CD4-positive, alpha-beta T cell treated with Interferon alpha-2 for 1 hour (primary cell): ENCODE measurements at places on chromosomes 6 and 20.

- DNase-seq = no peak
These were observed 892 bp downstream of the REPS1 start for GRCh38 chr6:138987080-138987642.

DNA sequence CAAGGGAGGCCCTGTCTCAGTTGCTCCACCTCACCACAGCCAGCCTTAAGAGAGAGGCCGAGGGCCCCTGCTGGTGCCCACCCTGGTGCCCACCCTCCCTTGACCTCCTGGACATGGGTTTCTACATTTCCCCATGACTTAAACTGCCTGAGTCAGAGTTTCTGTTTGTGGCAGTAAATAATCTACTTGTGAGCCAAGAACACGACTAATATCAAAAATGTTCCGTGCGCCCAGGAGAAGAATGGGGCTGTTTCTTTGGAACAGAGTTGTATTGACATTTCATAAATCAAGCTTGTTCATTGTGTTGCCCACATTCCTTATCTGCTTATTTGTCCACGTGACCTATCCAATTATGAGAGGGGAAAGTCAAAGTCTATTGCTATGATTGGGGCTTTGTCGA, 143.5 kb downstream of the ANKRD60 start:
- DNase-seq = no peak

DNA sequence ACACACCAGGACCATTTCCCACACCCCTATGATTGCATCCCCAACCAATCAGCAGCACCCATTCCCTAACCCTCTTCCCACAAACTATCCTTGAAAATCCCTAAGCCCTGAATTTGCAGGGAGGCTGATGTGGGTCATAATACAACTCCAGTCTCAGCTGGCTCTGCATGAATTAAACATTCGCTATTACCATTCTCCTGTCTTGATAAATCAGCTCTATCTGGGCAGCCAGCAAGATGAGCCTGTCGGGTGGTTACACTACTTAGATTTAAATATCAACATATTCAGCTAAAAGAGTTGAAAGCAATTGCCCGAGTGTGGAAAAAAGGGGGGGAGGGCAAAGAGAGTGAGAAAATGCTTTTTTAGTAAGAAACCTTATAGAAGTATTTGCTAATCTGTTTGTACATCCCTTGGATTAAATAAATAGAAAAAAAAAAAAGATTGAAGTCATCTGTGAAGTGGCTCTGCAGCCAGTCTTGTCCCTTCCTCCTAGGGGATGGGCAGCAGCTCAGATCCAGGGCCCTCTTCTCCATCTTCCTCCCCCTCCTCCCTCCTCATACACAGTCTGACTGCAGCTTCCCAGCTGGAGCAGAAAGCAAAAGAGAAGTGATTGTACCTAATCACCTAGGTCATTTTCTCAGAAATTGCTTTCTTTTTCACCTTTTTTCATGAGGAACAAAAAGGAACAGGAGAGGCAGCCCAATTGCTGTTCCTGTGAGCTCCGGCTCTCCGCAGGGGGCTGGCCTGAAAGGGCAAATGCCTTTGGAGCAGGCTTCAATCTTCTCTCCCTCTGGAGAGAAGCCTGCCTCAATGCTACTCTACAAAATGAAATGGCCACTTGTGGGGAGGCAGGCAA, 356.6 kb upstream of the SULF2 start:
- DNase-seq = no peak

DNA sequence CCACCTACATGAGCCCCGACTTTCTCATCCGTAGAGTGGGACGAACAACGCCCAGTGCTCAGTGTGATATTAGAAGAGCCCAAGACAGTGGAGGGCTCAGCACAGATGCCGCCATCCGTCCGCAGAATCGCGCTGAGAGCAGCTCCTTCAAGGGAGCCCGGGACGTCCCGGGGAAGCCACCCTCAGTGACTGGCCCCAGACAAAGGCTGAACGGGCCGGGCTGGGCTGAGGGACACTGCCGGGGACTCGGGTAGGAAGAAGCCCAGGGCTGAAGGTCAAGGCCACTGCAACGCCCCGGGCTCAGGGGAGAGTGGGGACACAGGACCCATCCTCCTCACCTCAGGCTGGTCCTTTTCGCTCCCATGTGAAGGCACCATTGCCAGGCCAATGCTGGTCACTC, 12.8 kb upstream of the CHRNA4 start:
- DNase-seq = no peak

GRCh38 chr20:18165553-18165952, 27.9 kb downstream of the KAT14 start:
- DNase-seq = no peak

- DNase-seq = peak; percentile 32
These were observed 18.0 kb upstream of the SIRPB2 start for GRCh38 chr20:1509237-1509636.

DNA sequence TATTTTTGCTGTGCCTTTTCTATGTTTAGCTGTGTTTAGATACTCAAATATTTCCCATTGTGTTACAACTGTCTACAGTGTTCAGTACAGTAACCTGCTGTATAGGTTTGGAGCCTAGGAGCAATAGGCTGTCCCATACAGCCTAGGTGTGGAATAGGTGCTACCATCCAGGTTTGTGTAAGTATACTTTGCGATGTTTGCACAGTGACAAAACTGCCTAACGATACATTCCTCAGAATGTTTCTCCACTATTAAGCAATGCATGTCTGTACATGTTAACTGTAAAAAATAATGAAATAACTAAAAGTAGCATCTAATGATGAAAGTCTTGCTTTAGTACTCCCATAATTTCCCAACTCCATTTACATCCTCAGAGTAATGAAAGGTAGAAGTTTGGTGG, 46.0 kb downstream of the SERAC1 start:
- no peak for DNase-seq

GRCh38 chr20:50982363-50982762, 23.7 kb downstream of the MOCS3 start:
- DNase-seq = no peak

DNA sequence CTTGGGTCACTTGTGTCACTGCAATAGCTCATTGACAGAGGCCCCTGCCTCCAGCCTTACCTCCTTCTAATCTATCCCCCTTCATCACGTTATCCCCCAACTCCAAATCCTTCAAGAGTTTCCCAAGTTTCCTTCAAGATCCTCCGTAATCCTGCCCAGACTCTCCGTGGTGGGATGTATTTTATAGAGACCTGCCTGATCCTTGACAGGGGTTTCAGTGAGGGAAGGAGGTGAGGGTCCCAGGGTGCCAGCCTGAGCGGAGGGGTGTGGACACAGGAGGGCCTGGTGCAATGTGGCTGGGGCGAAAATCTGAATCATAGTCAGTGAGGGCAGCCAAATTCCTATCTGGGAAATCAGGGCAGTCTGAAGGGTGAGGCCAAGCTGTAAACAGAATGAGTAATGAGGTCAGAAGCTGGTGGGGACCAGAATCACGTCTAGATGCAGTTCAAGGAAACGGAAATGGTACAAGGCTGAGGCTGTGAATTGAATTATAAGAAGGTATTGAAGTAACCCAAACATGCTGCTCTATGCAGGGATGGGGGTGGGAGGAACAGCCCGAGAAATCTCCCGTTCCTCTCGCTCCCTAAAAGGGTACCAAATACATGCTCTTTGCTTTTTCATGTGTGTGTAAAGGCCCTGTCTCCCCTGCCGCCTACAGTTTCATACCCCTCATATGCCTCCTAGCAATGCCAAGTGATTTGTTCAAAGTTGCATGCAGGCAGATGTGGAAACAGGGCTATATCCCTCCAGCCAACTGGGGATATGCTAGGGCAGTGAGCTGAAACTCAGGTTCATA, 35.4 kb upstream of the PIM1 start:
- DNase-seq = peak; percentile 72

GRCh38 chr6:166008441-166009369, 158.9 kb downstream of the TBXT start:
- DNase-seq = no peak

- no peak for DNase-seq
These were observed 121.9 kb downstream of the INSM1 start for GRCh38 chr20:20489648-20490341.

- no peak for DNase-seq
These were observed 16.2 kb downstream of the KCNK17 start for GRCh38 chr6:39298061-39298460.

DNA sequence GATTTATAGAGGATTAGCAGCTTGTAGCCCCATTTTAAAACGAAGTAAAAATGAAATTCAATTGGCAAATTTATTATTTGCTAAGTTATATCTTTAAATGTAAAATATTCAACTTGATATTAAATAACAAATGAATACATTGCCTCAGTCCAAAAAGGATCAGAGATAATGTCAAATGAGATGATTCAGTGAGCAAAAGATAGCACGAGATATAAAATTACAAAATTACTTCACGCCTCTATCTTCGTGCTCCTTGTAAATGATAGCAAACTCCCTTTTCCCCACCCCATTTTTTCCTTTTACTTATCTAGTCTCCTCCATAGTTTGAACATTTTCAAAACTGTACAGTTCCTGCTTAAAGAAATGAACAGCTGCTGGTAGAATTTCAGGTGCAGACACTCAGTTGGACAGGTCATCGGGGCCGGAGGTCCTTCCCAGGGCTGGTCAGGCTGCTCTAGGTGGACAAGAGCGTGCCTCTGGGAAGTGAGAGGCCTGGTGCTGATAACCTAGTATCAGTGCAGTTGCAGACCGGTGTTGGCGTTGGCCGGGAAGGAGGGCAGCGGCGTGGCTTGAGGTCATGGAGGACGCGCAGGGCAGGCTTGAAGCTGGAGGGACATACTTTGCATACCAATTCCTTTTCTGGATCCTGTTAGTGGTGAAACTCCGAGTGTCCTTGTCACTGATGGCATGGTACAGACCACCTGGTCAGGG, 83.9 kb downstream of the CDC5L start:
- DNase-seq = no peak

DNA sequence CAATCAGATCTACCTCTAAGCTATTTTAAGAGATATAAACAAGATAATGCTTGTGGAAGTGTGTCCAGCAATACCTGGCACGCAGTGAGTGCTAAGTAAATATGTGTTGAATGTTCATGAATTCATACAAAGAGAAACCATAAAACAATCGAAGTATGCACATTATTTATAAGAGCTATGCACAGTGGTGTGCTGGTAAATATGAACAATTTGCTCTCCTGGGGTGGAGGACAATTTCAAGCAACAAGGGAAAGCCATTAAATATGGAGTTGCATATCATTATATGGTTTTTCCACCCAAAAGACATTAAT, 526.6 kb upstream of the MARCKS start:
- no peak for DNase-seq

DNA sequence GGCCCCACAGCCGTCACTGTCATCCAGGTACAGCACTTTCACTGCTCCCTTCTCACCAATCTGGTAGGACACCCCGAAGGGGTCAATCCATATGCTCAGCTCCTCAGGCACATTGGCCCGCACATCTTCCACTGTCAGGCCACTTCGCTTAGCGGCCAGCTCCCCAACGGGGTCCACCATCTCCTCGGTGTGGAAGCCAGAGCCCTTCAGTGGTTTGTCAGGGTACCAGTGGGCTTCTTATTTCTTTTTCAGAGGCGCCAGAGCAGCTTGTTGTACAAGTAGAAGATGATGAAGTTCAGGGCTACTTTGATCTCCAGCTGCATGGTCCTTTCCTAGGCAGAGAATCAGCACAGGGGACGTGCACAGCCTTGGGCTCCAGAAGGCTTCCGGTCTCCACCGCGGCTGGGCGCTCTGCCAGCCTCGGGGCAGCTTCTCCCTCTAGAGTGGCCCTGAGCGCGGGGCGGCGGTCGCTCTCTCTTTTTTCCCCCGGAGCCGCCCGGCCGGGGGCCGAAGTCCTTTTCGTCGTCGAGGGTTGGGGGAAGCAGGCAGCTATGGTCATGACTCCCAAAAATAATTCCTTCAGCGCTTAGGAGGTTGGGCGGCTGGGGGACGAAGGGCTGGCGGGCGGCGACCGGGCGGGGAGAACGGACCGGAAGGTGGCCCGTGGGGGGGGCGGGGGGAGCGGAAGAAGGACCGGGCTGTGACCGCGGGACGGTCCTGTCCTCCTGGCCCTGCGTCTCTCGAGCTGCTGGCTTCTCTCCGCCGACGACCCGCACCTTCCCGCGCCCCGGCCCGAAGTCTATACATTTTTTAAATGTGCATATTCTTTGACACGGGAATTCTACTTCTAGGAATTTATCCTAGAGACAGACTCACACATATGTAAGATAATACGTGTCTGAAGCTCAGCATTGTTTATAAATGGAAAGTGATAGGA, 6.5 kb upstream of the ZSCAN9 start:
- DNase-seq = peak; percentile 36

- no peak for DNase-seq
These were observed 61.7 kb downstream of the PYGB start for GRCh38 chr20:25309395-25310267.
